ENCODE measurements at places on chromosomes 2 and 18.
A peak's percentile ranks its signal among the peaks of the same experiment; 100 is the strongest.

GRCh38 chr2:224838335-224838734 is 122.2 kb upstream of the CCDC195 start:
- no peak for DNase-seq

DNA sequence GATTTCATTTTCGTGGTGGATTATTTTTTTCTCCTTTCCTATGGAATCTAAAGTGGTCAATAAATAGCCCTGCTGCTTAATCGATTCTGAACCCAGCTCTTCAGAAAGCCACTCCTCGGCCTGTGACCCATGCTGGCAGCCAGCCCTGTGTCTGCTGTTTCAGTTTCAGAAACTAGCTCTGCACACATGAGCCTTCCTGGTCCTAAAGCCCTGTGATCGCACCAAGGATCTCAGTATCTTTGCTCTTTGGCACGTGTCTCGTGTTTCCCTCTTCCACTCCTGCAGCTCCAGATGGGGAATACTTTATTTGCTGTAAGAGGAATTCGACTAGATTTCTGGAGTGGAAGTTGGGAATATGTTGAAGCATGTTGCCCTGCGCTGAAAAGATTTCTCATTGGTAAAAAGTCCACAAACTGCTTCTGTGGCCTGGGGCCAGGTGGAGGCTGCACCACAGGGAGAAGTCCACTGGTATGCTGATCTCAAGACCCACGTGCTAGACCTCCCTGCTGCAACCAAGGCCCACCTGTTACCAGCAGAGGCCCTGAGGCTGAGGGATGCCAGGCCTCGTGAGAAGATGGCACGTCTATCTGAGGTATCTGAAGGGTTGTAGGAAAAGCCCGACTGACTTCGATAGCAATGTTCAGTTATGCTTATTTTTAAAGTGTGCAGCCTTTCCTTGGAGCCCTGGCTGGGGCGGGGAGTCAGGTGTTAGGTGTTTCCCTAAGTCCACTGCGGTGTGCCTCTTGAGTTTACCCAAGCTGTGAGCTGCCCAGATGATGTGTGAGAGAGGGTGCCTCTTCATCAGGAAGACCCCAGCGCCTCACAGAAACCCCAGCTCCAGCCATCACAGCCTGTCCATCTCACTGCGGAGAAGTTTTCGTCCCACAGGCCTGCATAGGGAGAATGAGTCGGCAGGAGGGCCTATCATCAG is 33.6 kb upstream of the CELF4 start:
- no peak for DNase-seq

- DNase-seq, result no peak
Observed at GRCh38 chr2:70712916-70713315, 55.1 kb downstream of the ADD2 start.

DNA sequence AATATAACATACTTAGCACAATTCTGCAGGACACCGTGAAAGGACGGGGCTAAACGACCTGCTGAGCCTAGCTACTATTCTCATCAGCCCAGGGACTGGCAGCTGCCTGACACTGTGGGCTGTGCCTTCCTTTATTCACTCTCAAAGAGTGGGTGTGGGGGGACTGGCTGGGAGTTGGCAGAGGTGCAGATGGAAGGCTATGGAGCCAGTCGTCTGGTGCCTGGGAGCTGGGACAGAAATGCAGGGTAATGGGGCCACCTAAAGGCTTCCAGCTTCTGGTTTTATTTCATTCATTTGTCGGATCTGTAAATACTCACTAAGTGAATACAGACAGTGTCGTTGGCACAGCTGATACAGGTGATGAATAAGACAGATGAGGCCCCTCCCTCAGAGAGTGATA is 56.0 kb upstream of the NFU1 start:
- peak; percentile 55 for DNase-seq

DNA sequence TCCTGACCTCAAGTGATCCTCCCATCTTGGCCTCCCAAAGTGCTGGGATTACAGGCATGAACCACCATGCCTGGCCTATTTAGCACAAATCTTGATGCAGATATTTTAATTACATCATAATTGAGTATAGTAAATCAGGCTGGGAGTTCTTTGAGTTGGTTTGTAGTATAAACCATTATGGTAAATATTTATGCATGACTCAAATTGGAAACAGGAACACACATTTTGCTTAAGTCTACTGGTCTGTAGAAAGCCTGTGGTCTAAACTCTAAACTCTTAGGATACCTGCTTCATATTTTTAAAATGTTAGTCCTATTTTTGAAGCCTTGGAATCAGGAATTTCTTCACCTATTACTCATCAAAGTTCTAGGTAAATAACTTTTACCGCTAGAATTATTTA is 16.8 kb downstream of the ASXL3 start:
- no peak for DNase-seq

- no peak for DNase-seq
Observed at GRCh38 chr2:186570604-186571003, 19.3 kb upstream of the ITGAV start.

DNA sequence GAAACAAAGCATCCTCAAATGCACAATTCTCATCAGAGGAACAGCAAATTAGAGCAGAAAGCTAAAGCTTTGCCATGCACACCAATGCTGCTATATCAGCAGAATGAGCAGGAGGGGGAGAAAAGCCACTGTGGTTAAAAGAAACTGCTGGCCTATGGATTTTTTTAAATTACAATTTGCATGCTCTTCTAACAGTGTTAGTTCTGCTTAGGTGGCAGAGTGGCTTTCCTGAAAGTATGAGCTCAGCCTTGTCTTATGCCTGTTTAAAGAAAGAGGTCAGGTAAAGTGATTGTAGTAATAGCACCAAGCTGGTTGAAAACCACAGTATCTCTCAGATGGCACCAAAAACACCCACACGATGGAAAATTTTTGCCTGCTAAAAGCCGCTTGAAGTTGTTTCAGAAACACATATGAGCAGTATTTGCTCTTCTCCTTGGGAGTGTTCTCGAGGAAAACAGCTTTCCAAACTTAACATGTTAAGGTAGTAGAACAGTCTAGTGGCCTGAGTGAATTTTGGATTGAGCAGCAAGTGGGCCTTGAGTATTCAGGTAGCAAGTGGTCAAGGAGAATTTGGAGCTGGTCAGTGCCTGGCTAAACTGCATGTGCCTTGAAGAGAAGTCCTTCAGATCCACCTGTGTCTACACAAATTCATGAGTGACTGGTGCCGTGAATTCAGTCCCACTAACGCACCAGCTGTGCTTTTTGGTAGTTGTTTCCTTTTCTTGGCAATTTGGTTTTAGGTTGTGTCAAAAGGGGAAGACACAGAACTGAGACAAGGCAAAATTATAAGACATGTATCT is 19.6 kb upstream of the NDUFV2 start:
- DNase-seq, result no peak

- DNase-seq, result peak; percentile 25
Observed at GRCh38 chr18:5238371-5238976, 41.4 kb upstream of the AKAIN1 start.

DNA sequence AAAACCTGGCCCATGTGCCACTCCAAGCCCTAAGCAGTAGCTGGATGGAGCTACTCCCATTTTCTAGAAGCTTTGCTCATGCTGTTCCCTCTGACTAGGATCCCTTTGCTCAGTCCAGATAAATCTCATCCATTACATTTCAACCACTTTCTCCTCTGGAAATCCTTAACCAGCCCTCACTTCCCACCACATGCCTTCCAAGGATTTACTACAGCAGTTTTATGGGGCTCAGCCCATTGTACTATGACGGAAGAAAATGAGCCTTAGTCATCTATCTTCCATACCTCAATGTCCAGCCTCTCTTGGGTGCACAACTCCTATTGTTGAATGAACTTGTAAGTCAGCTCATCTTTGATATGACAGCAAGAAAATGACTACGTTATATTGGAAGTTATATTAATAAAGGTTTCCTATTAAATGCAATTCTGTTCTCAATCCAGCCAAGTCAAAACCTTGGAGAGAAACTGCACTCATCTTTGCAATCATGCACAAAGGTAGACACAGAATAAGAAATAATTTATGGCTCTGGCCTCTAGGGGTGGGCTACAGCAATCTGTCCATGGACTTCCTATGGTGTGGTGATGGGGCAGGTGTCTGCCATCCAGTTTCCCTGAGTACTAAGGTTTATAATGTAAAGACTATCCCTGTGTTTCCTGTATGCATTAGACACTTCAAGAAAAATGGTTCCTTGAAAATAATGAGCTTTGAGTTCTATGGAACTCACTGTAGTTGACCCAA is 3.4 kb downstream of the B4GALT6 start:
- DNase-seq, result no peak

- DNase-seq, result no peak
Observed at GRCh38 chr2:9385841-9386240, 37.5 kb downstream of the ITGB1BP1 start.

DNA sequence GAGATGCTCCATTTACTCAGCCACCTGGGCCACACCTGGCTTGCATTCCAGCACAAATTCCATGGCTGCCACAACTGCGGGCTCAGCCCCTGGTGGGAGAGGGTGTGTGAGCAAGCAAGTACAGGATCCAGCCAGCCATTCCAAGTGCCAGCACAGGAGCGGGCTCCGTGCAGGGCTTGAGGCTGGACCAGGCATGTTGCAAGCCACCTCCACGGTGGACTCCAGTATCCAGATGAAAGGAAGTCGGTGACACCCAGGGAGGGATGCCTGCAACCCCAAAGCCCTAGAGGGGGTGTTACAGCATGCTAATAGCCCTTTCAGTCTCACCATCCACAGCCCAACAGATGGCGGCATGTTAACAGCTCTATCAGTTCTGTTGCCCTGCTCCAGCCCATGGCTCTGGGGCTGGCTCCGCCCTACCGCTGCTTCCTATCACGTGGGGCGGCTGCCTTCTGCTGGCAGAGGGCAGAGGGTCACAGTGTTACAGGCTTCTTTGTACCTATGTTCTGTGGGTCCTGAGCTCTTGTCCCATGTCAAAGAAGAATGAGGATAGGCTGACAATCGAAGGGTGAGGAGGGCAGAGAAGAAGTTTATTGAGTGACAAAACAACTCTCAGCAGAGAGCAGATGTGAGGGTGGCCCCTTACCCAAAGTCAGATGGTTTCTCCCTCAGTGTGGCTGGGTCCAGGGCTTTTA is 11.7 kb upstream of the GORASP2 start:
- no peak for DNase-seq

DNA sequence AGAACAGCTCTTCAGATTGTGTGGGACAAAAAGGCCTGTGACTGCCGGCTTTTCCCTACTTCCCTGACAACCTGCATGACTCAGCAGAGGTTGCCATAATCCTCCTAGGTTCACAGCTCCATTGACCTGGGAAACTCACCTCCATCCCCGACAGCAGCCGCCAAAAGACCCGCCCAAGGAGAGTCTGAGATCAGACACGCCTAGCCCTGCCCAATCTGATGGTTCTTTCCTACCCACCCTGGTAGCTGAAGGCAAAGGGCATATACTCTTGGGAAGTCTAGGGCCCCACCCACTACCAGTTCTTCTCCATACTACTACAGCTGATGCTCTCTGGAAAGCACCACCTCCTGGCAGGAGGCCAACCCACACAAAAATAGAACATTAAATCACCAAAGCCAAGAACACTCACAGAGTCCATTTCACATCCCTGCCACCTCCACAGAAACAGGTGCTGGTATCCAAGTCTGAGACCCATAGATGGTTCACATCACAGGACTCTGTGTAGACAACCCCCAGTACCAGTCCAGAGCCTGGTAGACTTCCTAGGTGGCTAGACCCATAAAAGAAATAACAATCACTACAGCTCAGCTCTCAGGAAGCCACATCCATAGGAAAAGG is 140.6 kb downstream of the NETO1 start:
- no peak for DNase-seq

- DNase-seq, result no peak
Observed at GRCh38 chr2:150698016-150698661, 210.7 kb upstream of the RND3 start.

GRCh38 chr2:64114912-64115277 is 29.3 kb downstream of the PELI1 start:
- DNase-seq, result no peak

GRCh38 chr2:38130876-38131275 is 54.9 kb upstream of the CYP1B1 start:
- no peak for DNase-seq

DNA sequence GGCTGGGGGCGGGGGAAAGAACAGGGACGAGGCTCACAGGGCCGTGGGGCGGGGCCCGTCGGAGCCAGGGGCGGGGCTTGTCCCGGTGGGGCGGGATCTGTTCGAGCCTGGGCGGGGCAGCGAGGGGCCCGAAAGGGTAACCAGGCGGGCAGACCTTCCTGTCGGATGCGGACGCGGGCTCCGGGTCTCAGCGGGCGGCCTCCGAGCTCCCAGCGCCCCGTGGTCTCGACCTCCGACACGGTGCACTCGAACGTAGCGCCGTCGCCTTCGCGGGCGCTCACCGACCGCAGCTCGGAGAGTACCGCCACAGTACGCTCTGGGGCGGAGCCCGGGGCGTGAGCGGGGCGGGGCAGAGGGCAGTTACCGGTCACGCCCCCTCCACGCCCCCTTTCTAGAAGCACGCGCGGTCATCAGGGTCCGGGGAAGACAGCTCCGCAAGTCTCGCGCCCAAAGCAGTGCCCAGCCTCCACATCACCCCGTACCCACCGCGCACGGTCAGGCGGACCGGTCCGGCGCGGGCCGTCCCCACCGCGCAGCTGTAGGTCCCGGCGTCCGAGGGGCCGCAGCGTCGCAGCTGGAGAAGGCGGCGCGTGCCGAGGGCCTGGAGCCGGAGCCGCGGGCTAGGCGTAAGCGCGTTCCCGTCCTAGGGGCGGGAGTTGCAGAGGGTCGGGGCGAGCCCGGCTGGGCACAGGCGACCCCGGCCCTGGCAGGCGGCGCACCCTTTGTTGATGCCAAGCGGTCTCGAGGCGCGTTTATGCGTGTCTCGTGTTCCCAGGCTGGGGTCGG is 8.7 kb downstream of the TMEM198 start:
- peak; percentile 83 for DNase-seq

DNA sequence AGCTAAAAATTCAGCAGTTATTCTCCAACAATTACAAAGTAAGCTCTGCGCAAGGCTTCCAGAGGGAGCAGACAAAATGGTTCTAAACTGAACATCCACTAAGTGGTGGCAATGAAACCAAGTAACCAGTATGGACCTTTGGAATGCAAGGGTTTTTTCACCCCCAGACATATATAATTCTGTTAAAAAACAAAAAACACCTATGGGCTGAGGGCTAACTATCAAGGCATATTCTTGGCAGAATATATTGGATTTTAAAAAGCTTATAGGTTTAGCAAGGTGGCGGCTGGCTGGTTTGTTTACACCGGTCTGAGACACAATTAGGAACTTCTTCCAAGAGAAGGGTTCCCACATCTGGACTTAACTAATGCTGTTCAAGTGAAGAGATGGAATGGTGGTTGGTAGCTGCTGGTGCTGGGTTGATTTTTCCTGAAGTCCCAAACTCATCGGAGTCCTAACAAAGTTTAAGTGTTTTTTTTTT is 2.8 kb downstream of the ZFP36L2 start:
- peak; percentile 51 for DNase-seq

GRCh38 chr2:48600917-48601316 is 16.7 kb upstream of the GTF2A1L start:
- DNase-seq, result no peak

GRCh38 chr2:142865924-142866323 is 11.5 kb upstream of the KYNU start:
- DNase-seq, result no peak

DNA sequence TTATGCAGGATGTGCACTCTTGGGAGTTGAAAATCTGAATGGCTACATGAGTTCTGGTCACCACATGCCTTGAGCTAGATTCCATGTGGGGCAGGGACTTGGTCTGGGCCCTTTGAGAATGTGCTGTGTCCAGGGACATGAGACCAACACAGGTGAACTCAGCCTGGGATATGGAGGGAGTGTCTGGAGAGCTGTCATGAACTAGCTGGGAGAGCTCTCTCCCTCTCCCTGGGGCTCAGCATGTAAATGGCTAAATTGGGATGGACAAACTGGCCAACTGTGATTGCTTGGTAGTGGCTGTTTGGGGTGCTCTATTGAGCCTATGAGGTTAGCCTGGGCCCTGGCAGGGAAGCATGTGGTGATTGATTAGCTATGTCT is 105.1 kb upstream of the HS6ST1 start:
- DNase-seq, result no peak

GRCh38 chr2:102258025-102258385 is 53.4 kb upstream of the IL1RL1 start:
- DNase-seq, result no peak

Measured in midbrain (tissue), 1 donor.